ENCODE measurements at places on chromosomes 3 and 15. TPM values are rescaled to one million over a fixed set of nuclear protein-coding genes. Genes with fewer than 3 reads are reported as not detected.
A peak's percentile ranks its signal among the peaks of the same experiment; 100 is the strongest.

C2CD4A gene
- polyA plus RNA-seq, result not detected

TTC14 gene
- polyA plus RNA-seq, result 57.4 TPM

ITIH4 gene
- polyA plus RNA-seq, result 33.3 TPM

- DNase-seq, result no peak
Measured at GRCh38 chr15:95059346-95059905, 828.1 kb downstream of the MCTP2 start.

GRCh38 chr3:107432013-107432515 is 54.8 kb downstream of the CCDC54 start:
- DNase-seq, result peak; percentile 10

DNA sequence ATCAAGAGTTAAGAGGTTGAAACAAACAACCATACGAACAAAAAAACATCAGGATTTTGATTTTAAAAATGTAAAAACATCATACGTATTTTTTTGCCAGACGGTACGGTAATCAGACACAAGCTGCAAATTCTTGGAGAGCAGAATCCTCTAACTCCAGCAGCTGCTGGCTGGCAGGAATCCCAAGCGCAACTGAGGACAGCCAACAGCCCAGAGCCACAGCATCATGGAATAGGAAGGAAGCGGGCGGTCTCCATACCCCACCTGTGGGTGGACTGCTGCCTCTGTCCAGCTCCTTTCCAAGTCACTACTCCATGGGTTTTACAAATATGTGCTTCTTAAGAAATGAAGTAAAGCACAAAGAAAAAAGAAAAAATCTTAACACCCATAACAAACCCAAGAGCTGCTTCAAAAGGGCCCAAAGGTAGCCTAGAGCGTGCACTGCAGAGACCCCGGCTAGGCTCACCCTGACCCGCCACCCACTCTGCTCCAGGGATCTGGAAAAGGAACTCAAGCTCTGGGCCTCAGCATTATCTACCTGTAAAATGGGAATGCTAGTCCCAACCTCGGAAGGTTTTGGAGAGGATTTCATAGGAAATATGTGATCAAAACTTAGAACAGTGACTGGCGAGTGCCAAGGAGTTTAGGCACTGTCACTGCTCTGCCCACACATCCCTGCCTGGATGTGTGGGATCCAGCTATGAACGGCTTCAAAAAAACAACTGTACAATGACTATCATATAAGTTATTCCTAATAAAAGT is 33.4 kb downstream of the ZXDC start:
- DNase-seq, result peak; percentile 89

DNA sequence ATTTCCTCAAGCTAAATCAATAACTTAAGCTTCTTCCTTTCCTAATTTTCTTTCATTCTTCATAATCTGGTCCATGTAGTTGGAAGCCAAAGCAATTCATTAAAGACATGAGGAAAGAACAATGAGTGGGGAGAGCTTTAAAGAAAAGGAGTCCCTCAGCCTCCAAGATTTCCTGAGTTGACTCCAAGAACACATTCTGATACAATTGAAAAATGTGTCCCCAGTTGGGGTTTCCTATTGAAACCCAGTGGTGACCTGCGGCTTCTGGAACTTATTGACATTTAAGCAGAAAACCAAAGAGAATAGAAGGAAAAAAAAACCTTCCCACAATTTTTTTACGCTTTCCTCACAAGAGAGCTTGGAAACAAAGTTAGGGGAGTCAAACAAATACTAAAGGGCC is 37.0 kb downstream of the ATP8B4 start:
- DNase-seq, result peak; percentile 74

GRCh38 chr3:40886660-40887425 is 312.5 kb upstream of the CTNNB1 start:
- DNase-seq, result no peak

- DNase-seq, result peak; percentile 20
Measured at GRCh38 chr15:98804057-98804380, 155.7 kb downstream of the IGF1R start.

DNA sequence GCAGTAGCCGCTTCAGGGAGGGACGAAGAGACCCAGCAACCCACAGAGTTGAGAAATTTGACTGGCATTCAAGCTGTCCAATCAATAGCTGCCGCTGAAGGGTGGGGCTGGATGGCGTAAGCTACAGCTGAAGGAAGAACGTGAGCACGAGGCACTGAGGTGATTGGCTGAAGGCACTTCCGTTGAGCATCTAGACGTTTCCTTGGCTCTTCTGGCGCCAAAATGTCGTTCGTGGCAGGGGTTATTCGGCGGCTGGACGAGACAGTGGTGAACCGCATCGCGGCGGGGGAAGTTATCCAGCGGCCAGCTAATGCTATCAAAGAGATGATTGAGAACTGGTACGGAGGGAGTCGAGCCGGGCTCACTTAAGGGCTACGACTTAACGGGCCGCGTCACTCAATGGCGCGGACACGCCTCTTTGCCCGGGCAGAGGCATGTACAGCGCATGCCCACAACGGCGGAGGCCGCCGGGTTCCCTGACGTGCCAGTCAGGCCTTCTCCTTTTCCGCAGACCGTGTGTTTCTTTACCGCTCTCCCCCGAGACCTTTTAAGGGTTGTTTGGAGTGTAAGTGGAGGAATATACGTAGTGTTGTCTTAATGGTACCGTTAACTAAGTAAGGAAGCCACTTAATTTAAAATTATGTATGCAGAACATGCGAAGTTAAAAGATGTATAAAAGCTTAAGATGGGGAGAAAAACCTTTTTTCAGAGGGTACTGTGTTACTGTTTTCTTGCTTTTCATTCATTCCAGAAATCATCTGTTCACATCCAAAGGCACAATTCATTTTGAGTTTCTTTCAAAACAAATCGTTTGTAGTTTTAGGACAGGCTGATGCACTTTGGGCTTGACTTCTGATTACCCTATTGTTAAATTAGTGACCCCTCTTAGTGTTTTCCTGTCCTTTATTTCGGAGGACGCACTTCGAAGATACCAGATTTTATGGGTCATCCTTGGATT is at the start of gene MLH1:
Gene MLH1 (plus strand): TSS at position 193 of the 958 bp plus-strand sequence. CDS start 30 bp downstream, at position 223.
- peak; percentile 100 for DNase-seq
